HS-5 (cell line): ENCODE measurements at places on chromosomes 4 and X.

GRCh38 chrX:5870238-5870637 lies 358.4 kb downstream of the NLGN4X start:
- no peak for DNase-seq

DNA sequence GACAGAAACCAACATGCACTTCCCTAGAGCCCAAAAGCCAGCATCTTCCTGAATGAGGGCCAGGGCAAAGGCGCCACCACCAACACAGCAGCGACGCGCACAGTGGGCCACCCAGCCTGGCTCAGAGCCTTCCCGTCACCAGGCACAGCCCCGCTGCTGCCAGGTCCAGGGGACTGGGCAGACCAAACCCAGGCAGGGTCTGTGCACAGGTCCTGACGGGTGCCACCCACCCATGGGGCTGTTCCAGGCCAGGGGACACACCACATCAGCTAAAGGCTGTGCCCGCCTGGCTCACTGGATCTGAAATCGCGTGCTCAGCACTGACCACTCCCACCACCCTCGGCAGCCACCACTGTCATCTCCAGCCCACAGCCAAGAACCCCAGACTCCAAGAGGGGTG lies 13.8 kb downstream of the FAM53A start:
- no peak for DNase-seq

DNA sequence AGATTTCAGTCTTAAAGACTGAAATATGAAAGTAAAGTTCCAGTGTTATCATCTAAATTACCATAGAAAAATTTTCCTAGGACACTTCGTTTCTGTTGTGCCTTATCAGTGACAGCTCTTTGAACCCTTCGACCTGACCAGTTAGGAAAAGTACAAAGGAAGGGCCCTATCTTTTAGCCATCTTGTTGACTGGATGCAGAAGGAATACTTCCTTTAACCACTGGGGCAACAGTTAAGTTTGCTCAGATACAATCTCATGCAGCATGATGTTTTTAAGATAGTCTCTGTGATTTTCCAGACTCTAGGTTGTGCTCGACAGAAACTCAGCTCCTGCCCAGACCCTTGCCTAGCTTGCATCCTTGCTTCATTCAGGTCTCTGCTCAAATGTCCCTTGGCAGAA lies 210.5 kb upstream of the RPS6KA3 start:
- DNase-seq = no peak

DNA sequence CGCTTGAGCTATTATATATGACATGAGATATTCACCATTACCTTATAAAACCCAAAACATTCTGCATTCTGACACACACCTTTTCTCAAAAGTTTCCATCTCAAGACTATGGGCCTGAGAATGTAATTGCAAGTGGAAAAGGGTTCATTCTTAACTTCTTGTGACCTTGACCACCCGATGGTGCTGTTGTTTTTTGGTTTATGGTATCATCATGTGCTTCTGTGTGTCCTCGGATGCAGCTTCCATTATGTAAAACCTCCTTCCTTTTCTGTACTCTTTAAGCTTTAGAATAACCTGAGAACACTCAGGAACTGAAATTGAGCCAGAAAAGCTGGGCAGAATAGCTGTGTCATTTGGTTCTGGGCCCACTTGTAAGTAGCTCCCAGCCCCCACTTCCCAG lies 16.2 kb upstream of the PUDP start:
- no peak for DNase-seq

GRCh38 chr4:94976371-94977011 lies 218.7 kb downstream of the BMPR1B start:
- DNase-seq = peak; percentile 77

DNA sequence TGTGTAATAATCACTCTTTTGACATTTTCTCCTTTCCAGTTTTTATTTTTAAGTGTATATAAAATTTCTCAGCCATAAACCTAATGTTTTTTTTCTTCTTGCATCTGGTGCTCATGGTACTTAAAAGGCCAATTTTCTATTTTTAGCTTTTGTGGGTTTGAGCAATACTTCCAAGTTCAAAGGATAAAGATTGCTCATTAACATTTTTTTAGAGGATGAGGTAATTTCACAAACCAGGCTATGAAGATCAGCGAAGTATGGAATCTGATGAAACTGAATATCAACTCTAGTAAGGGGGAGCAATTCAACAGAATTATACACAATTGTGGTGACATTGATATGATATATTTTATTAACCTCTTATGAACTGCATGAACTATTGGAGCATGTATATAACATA lies 25.8 kb upstream of the KLHL34 start:
- peak; percentile 24 for DNase-seq

DNA sequence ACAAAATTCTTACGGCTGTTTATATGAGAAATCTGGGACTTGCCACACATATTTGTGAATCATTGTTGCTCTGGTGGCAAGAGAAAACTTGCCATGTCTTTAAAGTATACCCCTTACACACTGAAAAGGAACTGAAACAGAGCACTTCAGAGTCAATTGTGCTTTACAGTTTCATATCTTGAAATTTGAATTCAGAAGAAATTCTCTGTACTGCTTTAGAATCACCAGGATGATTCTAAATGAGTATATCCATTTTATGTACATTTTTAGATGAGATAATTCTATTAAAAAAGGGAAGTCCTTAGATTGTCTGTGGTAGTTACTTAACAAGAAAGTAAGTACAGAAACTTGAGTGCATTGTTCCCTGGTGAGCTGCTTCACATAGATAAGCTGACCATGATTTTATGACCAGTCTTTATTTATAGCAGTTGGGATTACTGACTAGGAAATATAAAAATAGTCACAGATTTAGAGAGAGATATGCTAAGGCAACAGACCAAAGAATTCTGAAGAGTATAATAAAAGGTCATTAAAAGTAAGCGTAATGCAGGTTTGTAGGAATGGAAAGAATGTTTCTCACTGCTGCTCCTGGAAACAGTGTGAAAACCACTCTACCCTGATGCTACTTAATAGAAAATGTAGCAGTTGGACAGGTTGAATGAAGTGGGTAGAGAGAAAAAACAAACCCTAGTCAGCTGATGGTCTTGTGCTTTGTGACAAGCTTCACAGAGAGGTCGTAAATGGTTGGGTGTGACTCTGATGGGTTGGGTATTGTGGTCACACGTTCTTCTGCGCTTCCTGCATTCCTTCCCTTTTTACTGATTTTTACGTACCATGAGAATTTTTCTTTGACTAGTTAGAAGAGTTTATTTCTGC lies 41.0 kb downstream of the FNIP2 start:
- DNase-seq = no peak

GRCh38 chr4:142278663-142279062 lies 567.4 kb downstream of the INPP4B start:
- no peak for DNase-seq

DNA sequence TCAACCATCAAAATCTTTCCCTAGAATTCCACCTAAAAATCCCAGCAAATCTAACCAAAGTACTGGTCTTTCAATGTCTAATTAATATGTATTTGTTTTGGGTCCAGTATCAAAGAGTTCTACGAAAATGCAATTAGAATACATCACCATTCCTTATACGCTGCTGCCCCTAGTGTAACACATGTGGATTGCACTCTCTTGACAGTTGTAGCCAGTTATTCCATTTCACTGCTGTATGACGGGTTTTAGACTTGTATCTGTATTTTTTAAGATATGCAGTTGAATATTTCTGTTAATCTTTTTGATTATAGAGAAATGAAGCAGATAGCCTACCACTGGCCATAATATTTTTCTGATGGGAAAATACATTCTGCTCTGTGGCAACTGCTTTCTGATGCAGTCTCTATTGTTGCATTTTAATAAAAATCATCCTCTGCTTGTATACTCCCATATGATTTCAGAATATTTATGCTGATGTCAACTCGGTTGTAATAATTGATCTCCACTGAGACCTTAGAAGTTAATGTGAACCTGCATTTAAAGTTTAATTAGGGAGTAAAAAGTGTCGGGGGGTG lies 17.1 kb upstream of the PAGE2B start:
- no peak for DNase-seq

GRCh38 chr4:47143261-47143660 lies 111.9 kb downstream of the GABRB1 start:
- DNase-seq = no peak

GRCh38 chrX:23766650-23767551 lies 16.1 kb upstream of the SAT1 start:
- DNase-seq = no peak

- no peak for DNase-seq
Measured at GRCh38 chrX:46739736-46740135, 19.2 kb downstream of the SLC9A7 start.
